CD4-positive, alpha-beta T cell treated with Interleukin-10 for 1 hour (primary cell): ENCODE measurements at places on chromosomes 12 and 14.
A peak's percentile ranks its signal among the peaks of the same experiment; 100 is the strongest.

GRCh38 chr12:19002216-19002615 lies 127.3 kb upstream of the PLEKHA5 start:
- DNase-seq, result no peak

- no peak for DNase-seq
Measured at GRCh38 chr12:2897418-2897817, 6.7 kb downstream of the TULP3 start.

DNA sequence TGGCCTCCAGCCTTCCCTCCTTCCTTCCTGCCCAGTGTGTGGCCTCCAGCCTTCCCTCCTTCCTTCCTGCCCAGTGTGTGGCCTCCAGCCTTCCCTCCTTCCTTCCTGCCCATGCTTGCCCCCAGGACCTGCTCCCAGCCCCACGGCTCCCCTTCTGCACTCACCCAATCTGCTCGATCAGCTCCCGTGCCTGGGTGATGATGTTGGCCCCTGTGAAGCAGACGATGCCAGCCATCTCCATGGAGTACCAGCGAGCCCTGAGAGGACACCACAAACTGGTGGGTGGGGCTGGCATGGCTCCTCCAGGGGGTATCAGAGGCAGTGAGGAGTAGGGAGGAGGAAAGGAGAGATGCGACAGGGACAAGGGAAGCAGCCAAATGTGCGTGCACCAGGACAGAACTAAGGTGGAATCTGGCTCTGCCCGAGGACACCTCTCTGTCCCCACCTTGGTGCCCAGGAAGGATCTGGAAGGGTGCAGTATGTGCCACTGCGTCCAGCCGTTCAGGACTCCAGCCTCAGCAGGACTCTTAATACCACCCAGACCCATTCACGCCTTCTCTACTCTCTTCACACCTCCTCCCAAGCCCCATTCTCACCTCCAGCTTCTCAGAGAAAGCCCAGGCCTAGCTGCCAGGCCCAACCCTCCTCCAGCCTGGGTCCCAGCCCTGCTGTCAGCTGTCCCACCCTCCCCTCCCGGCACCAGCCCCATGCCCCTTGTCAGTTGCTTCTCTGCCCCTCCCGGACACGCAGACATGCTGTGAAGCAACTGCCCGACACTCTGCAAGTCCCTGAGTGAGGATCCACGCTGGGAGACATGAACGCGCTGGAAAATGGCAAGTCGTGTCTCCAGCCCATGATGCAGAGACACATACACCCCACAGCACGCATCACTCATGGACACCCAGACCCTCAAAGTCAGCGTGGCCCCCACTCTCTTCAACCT lies 22.7 kb downstream of the POLE start:
- no peak for DNase-seq

- DNase-seq, result no peak
Measured at GRCh38 chr14:68284333-68284732, 464.8 kb downstream of the RAD51B start.

- peak; percentile 93 for DNase-seq
Measured at GRCh38 chr12:57754411-57755193, at the start of gene MARCHF9. MARCHF9 (plus strand) TSS chr12:57755103; CDS start chr12:57755529, 426 bp downstream.

- no peak for DNase-seq
Measured at GRCh38 chr14:95855606-95856005, 21.0 kb upstream of the TUNAR start.

- no peak for DNase-seq
Measured at GRCh38 chr14:85426068-85426935, 103.6 kb upstream of the FLRT2 start.
